ENCODE measurements at places on chromosomes 12 and 14.
A peak's percentile ranks its signal among the peaks of the same experiment; 100 is the strongest.

DNA sequence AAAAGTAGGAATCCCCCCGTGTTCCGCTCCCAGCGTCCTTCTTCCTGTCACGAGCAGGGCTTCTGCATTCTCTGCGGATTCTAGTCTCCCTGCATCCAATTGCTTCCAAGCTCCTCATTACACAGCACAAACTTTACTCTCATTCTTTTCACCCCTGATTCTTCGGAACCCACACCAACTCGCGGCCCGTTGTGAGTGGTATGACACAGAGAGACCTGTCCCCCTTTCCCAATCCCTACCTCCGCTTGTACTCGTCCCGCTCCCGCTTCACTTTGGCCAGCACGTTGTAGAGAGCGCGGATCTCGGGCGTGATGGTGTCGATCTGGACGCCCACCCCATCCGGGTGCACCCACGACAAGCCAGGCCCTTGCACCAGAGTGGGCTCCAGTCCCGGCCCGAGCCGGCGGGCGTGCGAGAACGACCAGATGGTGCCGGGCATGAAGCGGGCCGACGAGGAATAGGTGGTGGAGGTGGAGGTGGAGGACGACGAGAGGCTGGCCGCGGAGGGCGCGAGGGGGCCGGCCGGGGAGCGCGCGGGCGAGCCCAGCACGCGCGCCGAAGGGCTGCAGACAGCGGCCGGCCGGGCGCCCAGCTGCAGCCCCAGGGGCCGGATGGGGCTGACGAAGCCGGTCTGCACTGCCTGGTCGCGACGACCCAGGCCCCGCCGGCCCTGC is 687 bp downstream of the IFFO1 start:
- no peak for DNase-seq

GRCh38 chr14:77498984-77499527 is 440 bp upstream of the ISM2 start:
- no peak for DNase-seq

DNA sequence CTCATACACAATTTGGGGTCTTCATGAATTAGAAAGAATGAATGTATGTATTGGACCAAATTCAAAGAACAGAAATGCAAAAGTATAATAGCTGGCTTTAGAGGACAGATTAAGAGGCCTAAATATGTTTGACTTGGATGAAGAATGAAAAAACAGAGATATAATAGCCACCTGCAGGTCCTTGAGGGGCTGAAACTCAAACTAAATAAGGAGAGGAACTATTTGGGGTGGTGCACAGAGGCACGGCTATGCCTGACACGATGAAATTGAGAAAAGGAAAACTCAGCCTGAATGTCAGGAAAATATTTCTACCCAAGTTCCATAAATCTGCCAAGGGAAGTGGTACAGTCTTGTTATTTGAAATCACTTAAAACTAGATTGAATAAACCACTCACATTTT is 222.9 kb upstream of the DDHD1 start:
- no peak for DNase-seq

- DNase-seq: no peak
These were observed 46.6 kb upstream of the CDKN3 start for GRCh38 chr14:54350203-54350602.

DNA sequence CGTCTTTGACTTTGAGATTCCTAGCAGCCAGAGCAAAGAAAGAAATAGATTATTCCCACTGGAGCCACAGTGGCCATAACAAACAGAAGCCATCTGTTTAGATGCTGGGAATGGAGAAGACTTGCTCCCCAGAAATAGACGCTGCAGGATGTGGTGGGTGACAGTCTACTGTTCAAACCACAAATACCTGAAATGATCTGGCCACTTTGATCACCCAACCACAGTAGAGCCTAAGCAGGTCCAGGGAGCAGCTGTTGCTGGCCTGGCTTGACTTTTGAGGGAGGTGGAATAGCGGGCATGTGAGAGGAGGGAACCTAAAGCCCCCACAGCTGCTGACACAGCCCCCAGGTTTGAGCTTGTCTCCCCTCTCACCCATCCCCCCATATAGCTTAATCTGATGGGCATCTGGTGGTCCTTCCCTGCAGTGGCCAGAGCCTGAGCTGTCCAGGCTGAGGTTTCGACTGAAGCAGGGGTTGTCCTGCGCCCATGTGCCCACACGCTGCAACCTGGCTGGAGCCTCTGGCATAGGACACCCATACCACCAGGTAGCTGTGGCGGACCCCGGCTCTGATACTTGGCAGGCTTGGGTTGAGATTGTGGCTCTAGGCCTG is 38.7 kb downstream of the SH2B3 start:
- peak; percentile 76 for DNase-seq

- no peak for DNase-seq
These were observed 82.1 kb downstream of the PLXNC1 start for GRCh38 chr12:94230357-94230905.

- no peak for DNase-seq
These were observed 26.9 kb downstream of the C12orf42 start for GRCh38 chr12:103468837-103469236.

GRCh38 chr12:100141666-100141997 is 1.0 kb downstream of the BLTP3B start:
- peak; percentile 89 for DNase-seq

Measured in activated CD4-positive, alpha-beta T cell treated with anti-CD3 and anti-CD28 coated beads, Interleukin-2, amount 50 U/mL, for 16 hours (primary cell).